ENCODE measurements at places on chromosomes 1 and 21. TPM values are rescaled to one million over a fixed set of nuclear protein-coding genes. Genes with fewer than 3 reads are reported as not detected.
A peak's percentile ranks its signal among the peaks of the same experiment; 100 is the strongest.

DNA sequence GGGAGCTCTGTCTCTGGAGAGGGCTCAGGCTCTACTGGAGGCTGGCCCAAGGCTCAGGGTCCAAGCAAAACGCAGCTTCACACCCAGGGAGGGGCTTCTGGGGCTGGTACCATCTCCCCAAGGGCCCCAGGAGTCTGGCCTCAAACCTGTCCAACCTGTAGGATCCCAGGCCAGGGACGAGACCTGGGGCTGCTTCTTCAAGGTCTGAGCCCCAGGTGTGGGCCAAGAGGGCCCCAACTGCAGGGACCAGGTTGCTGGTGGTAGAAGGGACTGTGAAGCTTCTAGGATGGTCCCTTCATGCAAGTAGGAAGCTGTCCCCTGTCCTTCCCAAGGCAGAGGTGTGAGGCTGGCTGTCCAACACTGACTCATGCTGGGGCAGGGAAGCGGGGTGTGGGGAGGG is 7.8 kb upstream of the MMEL1 start:
- no peak for DNase-seq

DNA sequence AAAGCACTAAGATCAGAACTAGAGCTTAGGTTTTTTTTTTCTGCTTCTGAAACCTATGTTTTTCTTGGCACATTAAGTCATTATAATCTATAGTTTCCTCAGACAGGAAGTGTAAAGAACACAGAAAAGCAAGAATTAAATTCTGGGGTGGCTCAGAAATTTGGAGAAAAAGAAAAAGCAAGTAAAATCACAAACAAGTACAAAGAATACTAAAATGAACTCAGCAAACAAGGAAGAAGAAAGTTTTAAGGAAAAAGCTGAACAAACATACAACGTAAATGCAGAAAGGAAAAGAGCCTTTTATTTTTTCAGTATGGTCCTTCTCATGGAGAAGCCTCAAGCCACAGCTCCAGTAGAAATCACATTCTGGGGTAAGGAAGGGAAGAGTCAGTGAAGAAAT is 8.6 kb upstream of the CNN3 start:
- DNase-seq = no peak

DNA sequence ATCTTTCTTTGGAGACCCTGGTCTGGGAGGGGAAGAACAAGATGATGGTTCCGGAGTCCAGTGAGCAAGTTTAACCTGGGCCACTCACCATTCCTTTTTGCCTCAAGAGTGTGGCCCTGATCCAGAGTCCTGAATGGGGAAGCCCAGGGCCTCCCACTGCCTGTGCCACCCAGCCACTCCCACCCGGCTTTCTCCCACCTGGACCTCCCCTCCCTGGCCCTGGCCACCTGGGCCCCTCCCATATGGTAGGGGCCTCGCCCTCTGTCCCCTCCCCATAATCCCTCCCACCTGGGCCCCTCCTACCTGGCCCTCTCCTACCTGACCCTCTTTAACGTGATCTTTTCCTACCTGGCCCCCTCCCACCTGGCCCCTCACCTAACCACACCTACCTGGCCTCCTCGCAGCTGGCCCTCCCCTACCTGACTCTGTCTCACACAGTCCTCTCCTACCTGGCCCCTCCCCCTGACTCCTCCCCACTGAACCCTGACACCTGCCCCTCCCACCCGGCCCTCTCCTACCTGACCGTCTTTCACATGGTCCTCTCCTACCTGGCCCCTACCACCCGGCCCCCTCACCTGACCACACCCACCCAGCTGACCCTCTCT is 220.7 kb upstream of the VAMP3 start:
- peak; percentile 93 for DNase-seq

GRCh38 chr1:235502601-235503402 is 1.4 kb downstream of the B3GALNT2 start:
- DNase-seq = no peak

SIPA1L2 gene
- total RNA-seq = 45.6 TPM

UBL4B gene
- not detected for total RNA-seq

PCNX2 gene
- total RNA-seq = 43.8 TPM

GRCh38 chr1:48107516-48107915 is 110.3 kb upstream of the TRABD2B start:
- DNase-seq = no peak

IRF6 gene
- 4.1 TPM for total RNA-seq

- DNase-seq = no peak
These were observed at the start of gene LCE2A for GRCh38 chr1:152697701-152698600. LCE2A (plus strand) TSS chr1:152698345; CDS start chr1:152698902, 557 bp downstream.

GRCh38 chr1:181784039-181784683 is 277.4 kb downstream of the ZNF648 start:
- DNase-seq = no peak

GRCh38 chr21:44657635-44658540 is at the start of gene KRTAP12-3:
KRTAP12-3 (plus strand) TSS chr21:44657932; CDS start chr21:44657980, 48 bp downstream.
- DNase-seq = no peak

TRIM63 gene
- total RNA-seq = 0.11 TPM

GRCh38 chr1:83704350-83704749 is 294.6 kb downstream of the TTLL7 start:
- no peak for DNase-seq

ESRRG gene
- total RNA-seq = 2.4 TPM

DNA sequence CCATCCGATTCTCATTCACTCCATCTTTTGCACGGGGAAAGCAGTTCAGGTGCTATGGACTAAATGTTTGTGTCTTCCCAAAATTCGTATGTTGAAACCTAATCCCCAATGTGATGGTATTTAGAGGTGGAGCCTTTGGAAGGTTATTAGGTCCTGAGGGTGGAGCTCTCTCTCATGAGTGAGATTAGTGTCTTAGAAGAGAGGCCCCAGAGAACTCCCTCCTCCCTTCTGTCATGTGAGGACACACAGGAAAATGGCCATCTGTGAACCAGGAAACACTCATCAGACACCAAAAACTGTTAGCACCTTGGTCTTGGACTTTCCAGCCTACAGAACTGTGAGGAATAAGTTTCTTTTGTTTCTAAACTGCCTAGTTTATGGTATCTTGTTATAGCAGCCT is 15.8 kb upstream of the CCDC190 start:
- no peak for DNase-seq

CR1 gene
- total RNA-seq = 0.07 TPM

DNAI4 gene
- 1.6 TPM for total RNA-seq

GRCh38 chr1:197685785-197686184 is 89.5 kb downstream of the DENND1B start:
- no peak for DNase-seq

GRCh38 chr1:49050041-49050440 is 273.4 kb upstream of the BEND5 start:
- no peak for DNase-seq

GRCh38 chr1:34529935-34530859 is 224.7 kb upstream of the GJB5 start:
- no peak for DNase-seq

DNA sequence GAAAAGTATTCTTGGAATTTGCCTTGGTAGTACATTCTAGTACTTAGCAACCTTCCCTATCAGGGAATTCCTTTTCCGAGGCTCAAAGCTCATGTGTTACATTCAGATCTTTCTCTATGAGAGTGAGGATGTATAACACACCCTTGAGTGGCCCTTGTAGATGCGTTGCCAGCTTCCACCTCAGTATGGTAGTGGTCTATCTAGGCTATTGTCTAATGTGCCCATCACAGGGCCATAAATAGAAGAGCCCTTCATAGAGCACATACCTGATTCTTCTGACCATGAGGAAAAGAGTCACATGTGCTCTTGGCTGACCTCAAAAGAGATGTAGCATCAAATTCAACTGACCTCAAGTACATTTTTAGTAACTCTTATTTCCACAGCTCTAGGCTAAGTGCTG is 14.0 kb upstream of the ZC3H11B start:
- DNase-seq = no peak

GRCh38 chr1:162716123-162716522 is 74.4 kb upstream of the HSD17B7 start:
- DNase-seq = no peak

SOX13 gene
- 94.4 TPM for total RNA-seq

ELF3 gene
- total RNA-seq = 3.6 TPM

DNA sequence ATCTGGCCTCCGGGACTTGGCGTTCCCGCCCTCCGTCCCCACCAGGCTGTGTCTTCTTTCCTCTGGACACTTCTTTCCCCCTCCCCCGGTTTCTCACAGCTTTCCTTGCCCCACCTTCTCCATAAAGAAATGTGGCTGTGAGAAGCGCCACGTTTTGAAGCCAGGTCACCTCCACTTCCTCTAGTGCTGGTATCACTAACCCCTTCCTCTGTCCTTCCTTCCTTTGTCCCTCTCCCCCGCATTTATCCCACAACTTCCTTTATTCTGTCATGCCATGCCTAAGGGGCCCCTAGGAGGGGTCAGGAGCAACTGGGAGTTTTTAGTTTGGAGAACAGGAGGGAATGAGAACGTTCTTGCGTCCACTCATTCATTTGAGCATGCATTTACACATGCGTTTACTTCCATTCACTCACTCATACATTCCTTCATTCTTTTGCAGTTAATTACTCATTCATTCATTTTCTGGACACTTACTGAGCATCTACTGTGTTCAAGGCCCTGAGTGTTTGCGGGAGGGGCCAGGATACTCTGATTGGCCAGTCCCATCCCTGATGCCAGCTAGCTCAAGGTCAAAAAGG is 5.0 kb upstream of the ACOT11 start:
- peak; percentile 65 for DNase-seq

GRCh38 chr1:177255411-177255810 is 84.7 kb downstream of the BRINP2 start:
- no peak for DNase-seq

IL20 gene
- not detected for total RNA-seq

DNA sequence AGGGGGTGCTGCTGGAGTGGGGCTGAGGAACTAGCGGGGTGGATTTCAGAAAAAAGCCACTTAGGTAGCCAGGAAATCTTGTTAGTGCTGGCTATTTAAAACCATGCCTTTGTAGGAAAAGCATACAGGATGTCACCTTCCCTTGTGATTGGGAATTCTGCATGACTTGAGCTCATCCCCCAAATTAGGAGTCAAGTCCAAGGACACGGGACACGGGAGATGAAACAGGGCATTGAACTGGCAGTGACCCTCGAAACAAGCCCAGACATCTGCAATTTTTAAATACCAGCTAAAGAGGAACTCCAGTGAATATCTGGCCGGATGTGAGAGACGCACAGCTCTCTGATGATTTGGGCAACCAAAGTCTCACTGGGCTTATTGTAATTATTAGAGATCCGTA is 32.8 kb downstream of the C2CD2 start:
- no peak for DNase-seq

- no peak for DNase-seq
These were observed 71.2 kb downstream of the KCNJ15 start for GRCh38 chr21:38327984-38328383.

- no peak for DNase-seq
These were observed 215.7 kb upstream of the IRF2BP2 start for GRCh38 chr1:234825498-234826165.

DNA sequence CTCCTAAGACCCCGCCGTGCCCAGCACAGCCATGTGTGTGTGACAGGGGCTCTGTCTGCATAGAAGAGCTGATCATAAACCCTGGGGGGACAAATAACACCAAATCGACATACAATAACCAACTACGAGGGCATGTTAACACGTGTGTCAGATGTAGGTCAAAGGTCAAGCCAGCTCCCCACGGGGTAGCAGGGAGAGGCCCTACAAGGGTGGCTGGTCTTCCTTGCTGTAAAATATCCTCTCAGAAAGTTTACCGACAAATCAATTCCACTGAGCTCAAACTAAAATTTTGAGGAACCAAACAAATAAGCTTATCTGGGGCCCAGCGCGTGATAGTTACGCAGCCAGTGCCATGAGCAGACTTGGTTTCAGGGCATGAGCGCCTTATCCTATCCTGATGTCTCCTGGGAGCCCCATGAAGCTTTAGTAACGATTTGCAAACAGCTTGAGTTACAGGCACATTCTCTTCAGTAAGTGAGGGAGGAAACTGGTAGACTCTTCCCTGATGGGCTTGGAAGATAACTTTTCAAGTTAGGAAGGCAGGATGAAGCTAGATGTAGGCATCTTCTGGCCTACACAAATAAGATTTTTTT is 2.7 kb upstream of the TMPRSS3 start:
- DNase-seq = no peak

GRCh38 chr1:154325583-154326545 is 539 bp downstream of the ATP8B2 start:
- peak; percentile 90 for DNase-seq

TMPRSS15 gene
- total RNA-seq = not detected

DNA sequence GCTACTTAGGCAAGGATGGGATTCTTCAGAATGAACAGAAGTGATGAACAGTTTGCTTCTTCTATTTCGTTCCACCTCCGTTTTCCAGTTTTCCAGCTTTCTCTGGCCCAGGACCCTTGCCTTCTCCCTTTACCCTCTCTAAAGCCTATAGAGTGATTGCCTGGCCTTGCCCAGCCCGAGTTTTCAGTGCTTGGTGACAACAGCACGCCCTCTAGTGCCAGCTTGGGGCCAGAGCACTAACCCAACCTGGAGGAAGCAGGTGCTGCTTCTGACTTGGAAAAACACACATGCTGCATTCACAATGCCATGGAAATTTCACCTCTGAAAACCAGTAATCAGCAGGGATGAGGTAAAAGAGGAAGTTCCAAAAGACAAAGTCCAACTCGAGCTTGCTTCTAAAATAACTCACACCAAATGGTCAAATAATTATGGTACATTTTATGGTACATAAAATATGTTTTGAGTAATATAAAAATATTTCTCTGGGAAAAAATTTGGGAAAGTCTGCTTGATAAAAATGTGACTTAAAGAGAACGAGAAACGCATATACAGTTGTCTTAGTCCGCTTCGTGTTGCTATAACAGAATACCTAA is 26.1 kb downstream of the UBE2T start:
- peak; percentile 93 for DNase-seq

NBPF6 gene
- not detected for total RNA-seq

DNA sequence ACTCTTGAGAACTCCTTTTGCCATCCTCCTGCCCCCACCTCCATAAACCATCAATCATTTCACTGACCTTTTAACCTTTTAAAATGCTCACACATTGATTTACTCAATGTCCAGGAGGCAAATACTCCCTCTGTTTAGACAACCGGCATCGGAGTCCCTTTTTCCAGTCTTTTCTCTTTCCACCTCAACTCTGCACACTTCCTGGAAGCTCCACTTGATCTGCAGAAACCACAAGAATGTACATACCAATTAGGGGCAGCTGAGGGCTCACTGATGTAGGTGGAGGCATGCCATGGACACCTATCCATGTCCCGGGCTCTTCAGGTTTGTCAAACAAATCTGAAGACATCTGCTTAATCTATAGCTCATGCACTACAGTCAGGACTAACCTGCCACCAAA is 5.3 kb upstream of the AMIGO1 start:
- no peak for DNase-seq

- no peak for DNase-seq
These were observed 56.1 kb upstream of the BCL10 start for GRCh38 chr1:85332575-85332974.

All from H7 (cell line).